ENCODE measurements at places on chromosomes 6 and 20.

DNA sequence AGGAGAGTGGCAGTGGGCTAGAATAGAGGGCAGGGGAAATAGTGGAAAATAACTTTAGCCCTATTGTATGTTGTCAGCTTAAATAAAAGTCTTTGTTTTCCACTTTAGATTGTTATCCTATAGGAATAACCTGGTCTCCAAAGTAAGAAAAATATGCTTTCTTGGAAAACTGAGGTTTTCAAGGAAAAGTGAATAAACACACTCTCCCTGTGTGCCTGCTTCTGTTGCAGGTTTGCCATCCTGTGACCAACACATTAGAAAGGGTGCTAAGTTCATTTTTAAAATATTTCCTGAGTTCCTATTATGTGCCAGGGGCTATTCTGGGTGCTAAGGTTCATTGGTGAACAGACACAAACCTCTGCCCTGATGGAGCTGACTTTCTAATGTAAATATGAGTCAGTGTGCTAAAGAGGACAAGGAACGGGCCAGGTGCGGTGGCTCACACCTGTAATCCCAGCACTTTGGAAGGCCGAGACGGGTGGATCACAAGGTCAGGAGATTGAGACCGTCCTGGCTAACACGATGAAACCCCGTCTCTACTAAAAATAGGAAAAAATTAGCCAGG, 23.5 kb downstream of the BICRAL start:
- no peak for ATAC-seq

GRCh38 chr20:3901706-3902440, 12.7 kb downstream of the PANK2 start:
- ATAC-seq: no peak

GRCh38 chr20:18187020-18187419, 49.4 kb downstream of the KAT14 start:
- ATAC-seq: peak; percentile 58

DNA sequence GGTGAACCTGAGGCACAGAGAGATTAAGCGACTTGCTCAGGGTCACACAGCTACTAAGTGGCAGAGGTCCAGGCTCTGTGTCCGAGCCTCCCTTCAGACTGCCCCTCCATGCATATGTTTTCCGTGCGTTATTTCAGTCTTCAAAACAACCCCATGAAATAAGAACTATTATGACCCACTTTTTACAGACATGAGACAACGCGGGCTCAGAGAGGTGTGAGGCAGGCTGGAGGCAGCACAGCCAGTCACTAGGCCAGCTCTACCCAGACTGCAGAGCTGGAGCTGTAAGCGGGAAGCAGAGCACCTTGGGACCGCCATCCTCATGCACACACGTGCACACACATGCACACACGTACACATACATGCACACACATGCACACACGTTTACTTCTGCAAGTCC, 62.3 kb downstream of the PSMG4 start:
- ATAC-seq: no peak

DNA sequence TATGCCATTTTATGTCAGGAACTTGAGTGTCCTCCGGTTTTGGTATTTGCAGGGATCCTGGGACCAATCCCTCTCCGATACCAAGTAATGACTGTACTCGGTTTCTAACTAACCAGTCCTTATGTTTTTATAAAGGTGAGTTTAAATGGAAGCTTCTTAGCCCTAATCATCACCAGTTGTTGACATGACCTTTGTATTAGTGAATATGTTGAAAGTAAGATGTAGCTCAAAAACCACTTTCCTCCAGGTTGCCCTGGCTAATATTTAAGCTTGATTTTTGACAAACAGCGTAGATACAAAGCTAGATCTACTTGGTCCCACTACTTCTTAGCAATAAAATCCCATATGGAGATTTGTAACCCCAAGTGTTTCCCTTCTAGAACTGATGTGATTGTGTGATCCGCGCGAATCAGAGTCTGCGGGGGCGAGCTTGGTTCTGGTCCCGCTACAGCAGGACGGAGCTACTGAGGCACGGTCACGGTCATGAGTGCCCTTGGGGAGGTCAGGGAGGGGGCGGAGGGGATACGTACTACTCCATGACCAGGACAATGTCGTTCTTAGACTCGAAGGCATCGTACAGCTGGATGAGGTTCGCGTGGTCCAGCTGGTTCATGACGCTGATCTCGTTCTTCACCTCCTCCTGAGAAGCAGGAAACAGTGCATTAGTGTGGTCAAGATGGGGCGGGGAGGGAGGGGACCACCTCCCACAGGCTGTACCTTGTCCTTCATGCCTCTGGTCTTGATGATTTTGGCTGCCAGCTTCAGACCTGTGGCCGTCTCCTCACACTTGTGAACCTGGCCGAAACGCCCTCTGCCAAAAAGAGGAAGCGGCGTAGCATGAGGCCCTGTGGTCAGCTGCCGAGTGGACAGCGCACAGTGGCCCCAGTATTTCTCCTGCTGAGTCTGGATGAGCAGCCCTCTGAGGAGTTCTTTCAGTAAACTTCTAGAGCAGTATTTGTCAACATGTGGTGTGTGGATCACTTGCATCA, 65.7 kb downstream of the MYLK4 start:
- ATAC-seq: no peak

- ATAC-seq: no peak
Observed at GRCh38 chr6:155116571-155116910, 121.4 kb downstream of the TIAM2 start.

GRCh38 chr20:63315731-63316491, 22.9 kb downstream of the COL20A1 start:
- no peak for ATAC-seq

DNA sequence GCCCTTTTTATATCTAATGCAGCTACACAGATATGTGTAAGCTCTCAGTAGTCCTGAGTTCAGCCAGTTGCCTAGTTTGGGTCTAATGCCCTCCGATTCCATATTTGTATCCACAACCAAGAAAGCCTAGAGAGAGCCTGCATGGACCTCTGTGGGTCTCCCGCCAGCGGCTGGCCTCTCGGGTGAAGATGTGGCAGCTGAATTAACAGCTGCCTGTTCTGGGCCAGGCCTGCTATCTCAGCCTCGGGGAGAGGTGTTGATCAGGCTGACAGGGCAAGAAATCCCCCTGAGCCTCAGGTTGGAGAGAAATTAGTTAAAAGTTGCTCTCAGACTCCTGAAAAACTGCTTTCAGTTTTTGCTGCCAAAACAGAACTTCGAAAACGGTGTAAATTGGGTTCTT, 19.8 kb downstream of the PTK7 start:
- no peak for ATAC-seq

DNA sequence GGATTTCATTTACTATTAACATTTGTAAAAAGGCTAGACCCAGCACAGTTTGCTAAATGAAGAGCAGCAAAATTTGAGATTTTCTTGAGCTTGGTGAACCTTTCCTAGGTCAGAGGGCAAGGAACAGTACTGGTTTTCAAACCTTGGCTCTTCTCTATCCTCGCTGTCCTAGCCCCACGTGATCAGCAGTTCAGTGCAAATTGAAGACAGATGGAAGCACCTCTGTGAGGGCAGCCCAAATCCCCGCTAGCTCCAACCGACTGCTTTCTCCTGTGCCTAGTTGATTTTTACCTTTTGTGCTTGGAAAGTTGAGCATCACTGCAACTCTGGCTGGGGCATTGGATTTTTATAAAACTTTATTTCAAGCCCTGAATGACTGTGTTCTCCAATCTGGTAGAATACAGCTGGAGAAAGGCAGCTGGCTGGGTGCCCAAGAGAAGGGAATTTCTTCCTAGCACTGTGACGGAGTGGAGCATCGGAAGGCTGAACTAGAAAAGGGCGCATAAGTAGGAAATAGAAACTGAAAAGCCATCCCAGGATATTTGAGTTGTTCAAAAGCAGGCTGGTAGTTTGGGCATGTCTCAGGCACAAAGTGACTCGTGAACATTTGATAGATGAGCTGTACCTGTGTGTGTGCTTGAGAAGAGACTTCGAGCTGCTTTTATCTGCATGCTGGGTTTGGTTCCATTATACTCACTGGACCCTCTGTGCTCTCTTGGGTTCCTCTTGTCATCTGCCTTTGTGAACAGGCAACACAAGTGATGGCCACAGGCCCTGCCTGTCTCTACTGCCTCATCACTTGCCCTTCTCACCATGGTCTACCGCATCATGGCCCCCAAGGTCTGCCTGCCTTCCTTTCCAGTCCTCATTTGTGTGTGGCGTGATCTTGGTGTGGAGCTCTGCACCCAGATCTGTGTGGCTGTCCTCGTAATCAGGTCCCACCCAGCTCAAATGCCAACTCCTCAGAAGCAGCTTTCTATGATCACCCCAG, 2.3 kb downstream of the RNF114 start:
- ATAC-seq: no peak
